ENCODE measurements at places on chromosomes 16 and 17.
A peak's percentile ranks its signal among the peaks of the same experiment; 100 is the strongest.

DNA sequence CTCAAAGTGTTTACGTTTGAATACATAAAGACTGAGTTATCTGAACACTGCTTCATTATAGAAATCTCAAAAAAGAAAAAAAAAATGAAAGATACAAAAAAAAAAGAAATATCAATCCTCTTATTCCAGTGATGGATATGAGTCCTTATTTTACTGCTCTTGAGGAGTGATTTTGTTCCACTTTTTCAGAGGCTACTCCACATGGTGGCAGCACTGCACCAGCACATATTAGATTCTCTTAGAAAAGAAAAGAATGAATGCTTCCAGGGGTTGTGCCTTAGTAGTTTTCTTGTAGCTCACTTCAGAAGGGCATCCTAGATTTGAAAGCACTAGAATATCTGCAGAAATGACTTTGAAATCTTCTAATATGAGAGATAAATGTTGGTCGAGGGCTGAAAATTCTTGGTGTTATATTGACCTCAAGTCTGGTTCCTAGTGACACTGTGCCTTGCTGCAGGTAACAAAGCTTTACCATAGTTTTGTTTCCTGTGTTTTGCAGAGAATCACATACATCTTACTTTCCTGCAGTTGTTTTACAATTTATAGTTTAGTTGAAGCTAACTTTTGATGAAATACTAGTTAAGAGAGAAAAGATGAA lies 25.9 kb downstream of the AP2B1 start:
- DNase-seq = peak; percentile 20

- DNase-seq = no peak
These were observed 33.7 kb upstream of the NUDT16L1 start for GRCh38 chr16:4659363-4660353.

DNA sequence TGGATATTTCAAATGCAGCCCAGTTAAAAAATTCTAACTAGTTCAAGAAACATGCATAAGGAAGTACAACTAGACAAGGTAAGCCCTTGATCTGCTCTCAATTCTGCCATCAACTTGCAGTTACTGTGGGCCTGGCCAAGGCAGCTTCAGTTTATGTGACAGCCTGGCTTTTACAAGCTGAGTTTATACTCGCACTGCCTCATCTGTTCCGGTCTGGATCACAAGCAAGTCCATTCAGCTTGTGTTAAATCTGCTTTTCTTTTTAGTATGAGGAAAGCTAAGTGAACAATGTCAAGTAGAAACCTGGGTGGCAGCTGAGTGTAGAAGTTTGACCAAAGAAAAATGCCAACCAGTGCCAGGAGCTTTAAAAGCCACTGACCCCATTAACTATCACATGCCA lies 76.6 kb upstream of the CORO6 start:
- no peak for DNase-seq

DNA sequence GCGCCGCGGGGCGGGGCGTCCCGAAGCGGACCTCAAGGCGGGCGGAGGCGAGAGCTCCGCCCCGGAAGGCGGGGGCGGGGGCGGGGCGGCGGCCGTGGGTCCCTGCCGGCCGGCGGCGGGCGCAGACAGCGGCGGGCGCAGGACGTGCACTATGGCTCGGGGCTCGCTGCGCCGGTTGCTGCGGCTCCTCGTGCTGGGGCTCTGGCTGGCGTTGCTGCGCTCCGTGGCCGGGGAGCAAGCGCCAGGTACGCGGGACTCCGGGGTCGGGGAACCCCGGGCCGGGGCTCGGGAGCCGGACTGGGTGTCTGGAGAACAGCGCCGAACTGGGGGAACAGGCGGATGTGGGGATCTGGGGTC lies at the start of gene TNFRSF12A:
TNFRSF12A (plus strand) TSS at position 122 of the 357 bp plus-strand sequence; CDS start at position 152, 30 bp downstream.
- DNase-seq = peak; percentile 80

DNA sequence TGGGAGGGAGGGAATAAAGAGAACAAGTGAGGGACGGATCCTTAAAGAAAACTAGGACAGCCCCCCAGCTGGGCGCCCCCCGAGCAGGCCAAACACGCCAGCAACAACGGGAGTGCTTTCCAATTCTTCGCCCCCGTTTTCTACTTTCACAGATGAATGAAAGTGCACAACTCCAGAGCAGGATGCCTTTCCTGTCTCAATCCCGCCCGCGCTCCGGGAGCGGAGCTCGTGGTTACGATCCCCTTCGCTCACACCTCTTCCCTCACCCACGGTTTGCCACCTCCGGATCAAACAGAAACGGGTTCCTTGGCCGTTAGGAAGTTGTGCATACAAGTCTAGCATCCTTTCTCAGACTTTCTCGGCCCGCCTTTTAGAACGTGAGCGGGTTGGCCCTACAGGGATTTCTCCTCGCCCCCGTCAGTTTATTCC lies 680 bp downstream of the SKA2 start:
- peak; percentile 31 for DNase-seq

DNA sequence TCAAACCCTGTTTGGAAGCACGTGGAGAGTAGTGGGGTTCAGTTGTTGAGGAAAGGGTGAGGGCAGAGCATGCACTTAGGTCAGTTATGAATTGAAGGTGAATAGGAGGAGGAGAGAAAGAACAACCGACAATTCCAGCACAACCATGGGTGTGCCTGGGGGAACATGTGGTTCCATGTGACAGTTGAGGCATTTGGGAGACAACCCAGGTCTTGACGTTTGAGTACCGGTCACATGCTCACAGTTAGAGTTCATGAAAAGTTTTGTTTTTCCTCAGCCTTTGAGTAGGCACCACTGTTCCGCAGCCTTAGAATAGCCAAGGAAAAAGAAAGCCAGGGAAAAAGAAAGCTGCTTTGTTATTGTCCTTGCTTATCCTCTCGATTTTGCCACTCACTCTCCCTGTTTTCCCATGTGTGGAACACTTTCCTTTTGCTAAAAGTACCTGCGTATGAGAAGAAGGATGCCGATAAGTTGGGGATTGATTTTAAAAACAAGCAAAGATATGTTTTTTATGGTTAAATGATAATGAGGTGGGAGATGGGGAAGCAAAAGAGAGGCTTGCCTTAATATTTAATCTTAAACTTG lies 25.6 kb upstream of the ABCC11 start:
- no peak for DNase-seq

- peak; percentile 83 for DNase-seq
These were observed at the start of gene TMEM106A for GRCh38 chr17:43211480-43212402. TMEM106A (plus strand) TSS chr17:43211875; CDS start chr17:43213042, 1,167 bp downstream.

GRCh38 chr17:50283246-50283645 lies 9.0 kb downstream of the TMEM92 start:
- DNase-seq = no peak

DNA sequence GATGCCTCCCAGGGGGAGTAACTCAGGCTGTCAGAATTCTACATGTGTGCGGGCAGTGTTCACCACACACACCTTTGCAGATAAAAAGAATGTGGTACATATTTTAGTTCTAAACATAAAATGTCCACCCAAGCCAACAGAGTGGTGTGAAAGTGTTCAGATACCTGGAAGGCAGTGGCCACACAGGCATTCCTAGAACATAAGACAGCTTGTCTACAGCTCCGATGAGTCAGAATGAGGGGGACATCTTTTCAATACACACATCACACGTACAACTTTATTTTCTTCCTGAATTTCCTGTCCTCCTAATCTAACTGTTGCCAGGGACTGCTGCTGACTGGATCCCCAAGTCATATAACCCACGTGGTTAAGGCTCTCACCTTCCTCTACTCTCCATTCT lies 142.3 kb downstream of the ZFHX3 start:
- no peak for DNase-seq

DNA sequence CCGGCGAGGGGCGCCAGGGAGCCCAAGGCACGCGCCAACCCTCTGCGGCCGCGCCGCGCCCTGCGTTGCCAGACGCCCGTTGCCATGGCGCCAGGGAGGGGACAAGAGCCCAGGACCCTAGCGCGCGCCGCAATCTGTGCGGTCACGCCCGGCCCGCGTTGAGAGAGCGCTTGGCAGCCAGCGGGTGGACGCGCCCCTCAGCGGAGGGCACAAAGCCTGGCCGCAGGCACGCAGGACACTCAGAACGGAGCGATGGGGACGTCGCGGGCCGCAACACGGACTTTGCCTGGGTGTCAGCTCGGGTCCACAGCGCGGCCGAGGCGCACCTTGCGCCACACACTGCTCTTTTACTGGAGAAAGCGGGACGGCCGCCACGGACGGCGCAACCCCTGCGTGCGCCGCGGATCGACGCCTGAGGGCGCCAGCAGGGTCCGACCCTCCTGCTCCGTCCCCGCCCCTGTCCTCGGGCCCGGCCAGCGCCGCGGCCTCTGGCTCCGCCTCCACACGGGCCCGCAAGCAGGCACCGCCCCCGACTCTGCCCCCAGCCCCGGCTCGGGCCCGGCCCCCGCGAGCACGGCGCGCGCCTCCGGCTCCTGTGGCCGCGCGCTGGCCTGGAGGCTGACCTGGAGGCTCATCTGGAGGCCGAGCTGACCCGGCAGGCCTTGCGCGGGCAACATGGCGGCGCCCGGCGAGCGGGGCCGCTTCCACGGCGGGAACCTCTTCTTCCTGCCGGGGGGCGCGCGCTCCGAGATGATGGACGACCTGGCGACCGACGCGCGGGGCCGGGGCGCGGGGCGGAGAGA lies at the start of gene GFER:
GFER (plus strand) TSS at position 650 of the 803 bp plus-strand sequence; CDS start at position 676, 26 bp downstream.
- peak; percentile 91 for DNase-seq

GRCh38 chr16:67040906-67041305 lies 12.0 kb downstream of the CBFB start:
- DNase-seq = no peak

DNA sequence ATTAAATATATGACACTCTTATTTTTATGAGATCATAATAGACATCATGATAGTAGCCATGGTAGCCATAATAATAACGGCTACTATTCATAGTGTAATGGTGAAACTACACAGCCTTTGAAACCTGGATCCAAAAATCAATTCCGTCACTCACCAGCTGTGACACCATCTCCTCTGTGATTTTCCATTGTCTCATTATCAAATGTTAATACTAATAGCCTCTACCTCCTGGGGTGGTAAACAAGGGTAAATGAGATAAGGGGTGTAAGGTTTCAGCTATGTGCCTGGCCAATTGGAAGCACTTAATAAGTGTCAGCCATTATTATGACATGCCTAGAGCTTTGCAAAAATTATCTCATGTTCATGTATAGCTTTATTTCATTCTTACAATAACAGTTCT lies 88.6 kb downstream of the CACNG3 start:
- DNase-seq = no peak

- no peak for DNase-seq
These were observed 3.5 kb upstream of the CLEC10A start for GRCh38 chr17:7083592-7083991.

GRCh38 chr16:67165121-67166078 lies 855 bp downstream of the HSF4 start:
- no peak for DNase-seq

DNA sequence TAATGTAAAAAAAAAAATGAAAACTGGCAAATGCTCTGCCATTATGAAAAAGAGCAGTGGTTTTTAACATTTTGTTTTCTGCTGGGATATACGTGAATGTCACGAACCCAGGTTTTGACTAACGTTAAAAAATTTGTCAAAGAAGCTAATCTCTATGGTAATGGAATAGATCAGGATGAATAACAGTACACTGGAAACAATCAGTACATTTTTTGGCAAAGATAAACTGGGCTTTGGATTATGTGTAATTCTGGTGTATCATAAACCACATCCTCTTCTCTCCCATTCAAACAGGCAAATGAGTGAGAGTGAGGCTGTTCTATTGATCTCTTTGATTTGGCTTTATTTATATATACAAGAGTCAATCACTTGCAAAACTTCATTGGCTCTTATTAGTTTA lies 207.0 kb upstream of the IRX3 start:
- DNase-seq = no peak

- no peak for DNase-seq
These were observed 19.4 kb upstream of the SSTR5 start for GRCh38 chr16:1053121-1053521.

GRCh38 chr16:57179215-57179828 lies 6.5 kb downstream of the PSME3IP1 start:
- no peak for DNase-seq
